ENCODE measurements at places on chromosomes 11 and 22. TPM values are rescaled to one million over a fixed set of nuclear protein-coding genes. Genes with fewer than 3 reads are reported as not detected.

GRCh38 chr11:63589000-63589399, 25.2 kb downstream of the PLAAT3 start:
- no peaks in the 10 kb centered on the region for H3K27me3 ChIP-seq
- peaks cover 2% of the 10 kb centered on the region for H3K36me3 ChIP-seq
- no peak overlapping the region for H3K4me3 ChIP-seq
- no peak for DNase-seq
- no peak overlapping the region for H3K27ac ChIP-seq

DNA sequence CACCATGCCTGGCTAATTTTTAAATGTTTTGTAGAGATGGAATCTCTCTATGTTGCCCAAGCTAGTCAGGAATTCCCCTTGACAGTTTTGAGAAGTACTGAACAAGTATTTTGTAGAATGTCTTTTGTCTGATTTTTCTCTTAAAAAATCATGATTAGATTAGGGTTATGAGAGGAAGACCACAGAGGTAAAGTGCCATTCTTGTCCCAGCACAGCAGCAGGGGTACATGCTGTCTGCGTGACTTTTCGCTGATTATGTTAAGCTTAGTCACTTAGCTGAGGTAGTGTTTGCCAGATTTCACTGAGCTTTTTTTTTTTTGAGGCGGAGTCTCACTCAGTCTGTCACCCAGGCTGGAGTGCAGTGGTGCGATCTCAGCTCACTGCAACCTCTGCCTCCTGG, 13.6 kb upstream of the NUP160 start:
- H3K36me3 ChIP-seq, result peaks cover 2% of the 10 kb centered on the region
- peak overlapping the region; percentile 46 for H3K27ac ChIP-seq
- H3K27me3 ChIP-seq, result no peaks in the 10 kb centered on the region
- peak; percentile 26 for DNase-seq

DNA sequence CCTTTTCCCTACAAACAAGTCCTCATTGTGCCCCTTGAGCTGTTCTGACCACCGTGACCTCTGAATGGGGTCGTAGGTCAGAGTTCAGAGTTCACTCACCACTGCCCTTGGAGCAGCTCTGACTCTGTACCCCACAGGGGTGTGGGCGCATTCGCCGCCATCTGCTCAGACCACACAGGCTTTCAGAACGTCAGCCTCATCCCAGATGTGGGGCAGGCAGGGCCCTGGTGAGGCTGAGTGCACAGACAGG, 14.8 kb upstream of the MUC5B start:
- DNase-seq, result peak; percentile 3
- peaks cover 2% of the 10 kb centered on the region for H3K36me3 ChIP-seq
- no peaks in the 10 kb centered on the region for H3K4me1 ChIP-seq
- H3K4me3 ChIP-seq, result no peak overlapping the region

DNA sequence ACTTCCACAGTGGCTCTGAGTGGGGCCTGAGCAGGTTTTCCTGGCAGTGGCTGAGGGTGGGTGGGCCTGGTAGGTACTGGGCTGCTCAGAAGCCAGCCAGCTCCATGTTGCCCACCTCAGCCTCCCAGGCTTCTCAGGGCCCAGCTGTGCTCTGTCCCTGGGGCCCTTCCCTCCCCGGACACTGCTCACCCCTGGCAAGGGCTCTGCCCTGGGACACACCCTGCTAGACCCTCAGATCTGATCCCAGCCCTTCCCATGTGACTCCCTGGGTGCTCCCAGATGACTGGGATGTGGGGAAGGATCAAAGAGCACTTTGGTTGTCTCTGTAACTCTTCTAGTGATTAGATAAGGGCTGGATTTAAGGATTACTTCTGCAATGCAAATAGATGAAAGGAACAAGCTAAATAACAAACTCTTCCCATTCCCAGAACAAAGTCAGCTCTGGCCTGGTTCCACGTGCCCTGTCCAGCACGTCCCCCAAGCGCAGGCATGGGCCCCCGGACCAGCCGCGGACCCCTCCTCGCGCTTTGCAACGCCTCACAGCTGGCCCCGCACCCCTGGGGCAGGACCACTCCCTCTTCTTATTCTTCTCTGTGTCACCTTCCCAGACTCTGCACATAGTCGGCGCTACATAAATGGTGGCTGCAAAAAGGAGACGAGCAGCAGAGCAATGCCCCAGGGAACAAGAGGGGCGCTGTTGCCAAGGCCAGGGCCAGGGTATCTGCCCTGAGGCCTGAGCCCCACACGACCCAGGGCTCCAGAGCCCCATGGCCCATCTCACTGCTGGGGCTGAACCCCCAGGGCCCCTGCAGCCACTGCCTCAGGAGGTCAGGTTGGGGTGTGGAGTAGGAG, 5.7 kb upstream of the KRTAP5-6 start:
- H3K27me3 ChIP-seq, result peaks cover 13% of the 10 kb centered on the region
- DNase-seq, result no peak
- no peak overlapping the region for H3K27ac ChIP-seq

DNA sequence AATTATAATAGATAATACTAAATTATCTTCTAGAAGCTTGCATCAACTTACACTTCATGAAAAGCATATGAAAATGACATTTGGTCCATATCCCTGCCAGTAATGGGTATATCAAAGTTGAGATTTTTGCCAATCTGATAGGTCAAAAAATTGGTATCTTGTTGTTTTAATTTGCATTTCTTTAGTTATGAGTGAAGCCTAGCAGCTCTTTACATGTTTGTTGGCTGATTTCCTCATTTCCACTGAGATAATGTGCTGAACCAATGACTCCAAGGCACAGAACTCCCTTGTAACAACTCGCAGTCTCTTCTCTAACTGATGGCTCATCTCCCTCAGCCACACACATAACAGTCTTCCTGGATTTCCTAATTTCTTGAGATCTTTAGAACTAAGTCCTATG, 175.3 kb upstream of the SESN3 start:
- H3K36me3 ChIP-seq, result no peaks in the 10 kb centered on the region
- H3K27me3 ChIP-seq, result no peaks in the 10 kb centered on the region
- no peak overlapping the region for H3K27ac ChIP-seq
- no peak overlapping the region for H3K4me3 ChIP-seq
- DNase-seq, result no peak

DNA sequence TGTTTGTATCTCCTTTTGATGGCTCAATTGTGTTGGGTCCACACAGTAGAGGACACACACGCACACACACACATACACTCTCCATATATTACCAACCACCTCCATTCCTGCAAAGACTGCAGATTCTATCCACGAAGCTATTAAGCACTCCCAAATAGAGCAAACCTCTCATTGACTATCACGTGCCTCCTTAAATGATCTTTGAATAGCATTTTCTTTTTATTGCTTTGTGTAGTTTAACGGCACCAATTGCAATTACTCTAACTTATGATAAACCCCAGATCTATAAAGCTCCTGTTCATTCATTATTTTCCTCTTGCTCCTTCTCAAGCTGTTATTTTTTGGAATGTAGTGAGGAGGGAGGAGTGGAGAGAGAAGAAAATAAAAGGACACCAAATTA, 204.7 kb downstream of the ST3GAL4 start:
- no peak overlapping the region for H3K27ac ChIP-seq
- H3K27me3 ChIP-seq, result peaks cover 14% of the 10 kb centered on the region

Gene RASSF10
- not detected for total RNA-seq

GRCh38 chr11:16942342-16942741, 71.9 kb downstream of the PLEKHA7 start:
- no peaks in the 10 kb centered on the region for H3K36me3 ChIP-seq
- no peaks in the 10 kb centered on the region for H3K27me3 ChIP-seq
- no peak overlapping the region for H3K4me3 ChIP-seq

- no peak overlapping the region for H3K27ac ChIP-seq
- no peaks in the 10 kb centered on the region for H3K36me3 ChIP-seq
Observed at GRCh38 chr11:80163441-80163840, 722.6 kb upstream of the TENM4 start.
